Psoas muscle (tissue), 8 donors: ENCODE measurements at places on chromosomes 12 and 14. TPM values are rescaled to one million over a fixed set of nuclear protein-coding genes. Genes with fewer than 3 reads are reported as not detected.

The TMEM121 gene
- 0.17 TPM for polyA plus RNA-seq

GRCh38 chr12:58728397-58728796 is 191.9 kb downstream of the LRIG3 start:
- no peak for DNase-seq

DNA sequence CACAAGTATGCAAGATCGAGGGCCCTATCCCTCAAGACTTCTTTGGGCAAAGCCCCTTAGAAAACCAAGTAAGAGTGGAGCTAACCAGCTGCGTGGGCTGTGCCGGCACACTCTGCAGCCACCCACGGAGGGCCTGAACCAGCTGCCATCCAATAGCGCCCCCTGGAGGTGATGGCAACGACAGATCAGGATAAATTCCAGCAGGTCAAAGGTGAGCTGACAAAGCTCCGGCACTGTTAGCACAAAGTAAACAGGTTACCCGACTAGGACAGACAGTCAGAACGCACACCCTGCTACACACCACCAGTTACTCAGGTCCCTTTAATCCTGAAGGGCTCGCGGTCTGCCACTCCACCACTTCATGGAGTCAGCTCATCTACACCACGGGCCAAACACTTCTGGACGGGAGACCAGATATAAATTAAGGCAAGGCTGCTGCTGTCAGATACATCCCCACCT is 4.9 kb downstream of the ZBTB39 start:
- DNase-seq = peak; percentile 68

DNA sequence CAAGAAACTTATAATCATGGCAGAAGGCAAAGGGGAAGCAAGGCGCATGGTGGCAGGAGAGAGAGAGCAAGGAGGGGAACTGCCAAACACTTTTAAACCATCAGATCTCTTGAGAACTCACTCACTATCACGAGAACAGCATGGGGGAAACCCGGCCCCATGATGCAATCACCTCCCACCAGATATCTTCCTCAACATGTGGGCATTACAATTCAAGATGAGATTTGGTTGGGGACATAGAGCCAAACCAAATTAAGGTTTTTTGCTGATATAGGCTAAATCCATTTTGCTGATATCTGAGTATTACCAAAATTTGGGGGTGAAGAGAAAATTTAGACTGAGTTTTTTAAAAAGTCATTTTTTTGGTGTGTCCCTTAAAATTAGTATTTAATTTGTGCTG is 54.9 kb upstream of the TMX1 start:
- DNase-seq = no peak

GRCh38 chr12:87866578-87867292 is 162.5 kb downstream of the C12orf50 start:
- no peak for DNase-seq

- DNase-seq = no peak
Observed at GRCh38 chr12:107439026-107439738, 246.4 kb upstream of the PWP1 start.

- no peak for DNase-seq
Observed at GRCh38 chr14:106327234-106327633, 800.9 kb downstream of the TMEM121 start.

The DNAI7 gene
- 0.06 TPM for polyA plus RNA-seq

- no peak for DNase-seq
Observed at GRCh38 chr14:94612174-94612573, at the start of gene SERPINA3. TSS of gene SERPINA3 (plus strand) at chr14:94612391. CDS start at chr14:94614442, 2,051 bp downstream.

- DNase-seq = no peak
Observed at GRCh38 chr14:42965512-42965911, 1358.8 kb downstream of the LRFN5 start.

DNA sequence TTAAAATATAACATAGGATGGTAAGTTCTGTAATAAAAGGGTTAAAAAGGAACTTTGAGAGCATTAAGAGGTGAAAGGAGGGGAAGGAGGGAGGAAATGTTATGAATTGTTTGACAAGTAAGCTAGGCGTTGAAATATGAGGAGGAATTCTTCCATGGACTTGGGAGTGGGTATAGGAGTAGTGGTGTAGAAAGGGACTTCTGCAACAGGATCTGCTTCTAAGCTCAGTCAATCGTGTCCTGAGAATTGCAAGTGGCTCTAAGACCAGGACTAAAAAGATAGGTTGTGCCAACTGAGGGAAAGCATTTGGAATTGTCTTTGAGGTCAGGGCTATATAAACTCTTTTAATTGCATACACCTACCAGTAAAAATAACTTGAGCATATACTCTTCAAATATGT is 74.1 kb upstream of the SLC38A2 start:
- no peak for DNase-seq

DNA sequence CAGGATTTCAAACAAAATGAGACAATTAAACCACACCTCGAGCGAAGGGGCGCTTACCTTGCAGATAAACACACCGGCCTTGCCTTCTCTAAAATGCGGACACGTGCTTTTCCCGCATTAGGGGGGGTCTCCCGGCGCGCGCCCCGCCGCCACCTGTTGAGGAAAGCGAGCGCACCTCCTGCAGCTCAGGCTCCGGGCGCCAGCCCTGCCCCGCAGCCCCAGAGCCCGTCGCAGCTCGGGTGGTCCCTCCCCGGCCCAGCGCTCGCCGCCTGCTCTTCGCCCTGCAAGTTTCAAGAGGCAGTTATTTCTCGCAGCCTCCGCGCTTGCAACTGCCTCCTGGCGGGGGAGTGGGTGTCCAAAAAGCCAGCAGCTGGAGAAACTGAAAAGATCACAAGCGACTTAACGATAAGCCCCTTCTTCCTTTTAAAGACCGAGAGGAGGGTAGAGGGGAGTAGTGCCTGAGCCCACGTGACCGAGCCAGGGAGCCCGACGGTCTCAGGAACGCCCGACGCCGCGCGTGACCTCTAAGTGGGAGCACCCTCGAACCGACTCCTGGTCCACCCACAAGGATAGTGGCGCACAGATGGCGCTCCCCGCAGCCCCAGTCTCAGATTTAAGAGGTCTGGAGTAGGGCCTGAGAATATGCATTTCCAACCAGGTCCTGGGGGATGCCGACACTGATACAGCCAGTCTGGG is at the start of gene ESR2:
Gene ESR2 (minus strand): TSS at position 396 of the 696 bp plus-strand sequence. CDS start 11,386 bp downstream, outside the sequence.
- DNase-seq = peak; percentile 56

DNA sequence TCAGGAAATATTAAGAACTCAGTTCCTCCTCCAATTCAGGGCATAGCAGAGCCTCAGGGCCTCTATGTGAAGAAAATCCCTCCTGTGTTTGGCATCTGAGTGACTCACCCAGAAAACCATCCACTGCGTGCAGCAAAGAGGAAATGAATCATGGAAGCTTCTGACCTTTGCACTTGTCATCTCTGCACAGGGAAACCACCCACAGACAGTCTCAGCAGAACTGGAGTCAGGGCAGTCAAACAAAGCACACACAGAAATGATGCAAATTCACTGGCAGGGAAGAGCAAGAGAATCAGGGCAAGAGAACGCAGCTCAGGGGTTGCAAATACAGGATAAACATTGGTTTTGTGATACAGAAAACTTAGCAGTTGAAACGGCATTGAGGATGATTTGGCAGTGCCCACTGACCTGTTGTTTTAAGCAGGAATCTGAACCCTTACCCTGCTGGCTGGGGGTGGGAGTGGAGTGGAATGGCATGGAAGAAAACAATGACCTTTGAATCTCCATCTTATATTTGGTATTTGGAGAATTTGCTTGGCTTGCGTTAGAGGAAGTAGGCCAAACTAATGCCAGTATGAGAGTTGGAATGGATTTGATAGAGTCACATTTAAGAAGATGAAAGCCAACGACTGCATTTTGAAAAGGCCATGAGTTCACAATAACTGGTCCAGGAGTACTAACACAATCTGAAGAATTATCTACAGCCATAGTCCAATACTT is 53.5 kb downstream of the PHLDA1 start:
- DNase-seq = peak; percentile 24
